ENCODE measurements at places on chromosomes 4 and X.

- no peak for DNase-seq
These were observed 20.9 kb upstream of the IQCM start for GRCh38 chr4:149836546-149836945.

DNA sequence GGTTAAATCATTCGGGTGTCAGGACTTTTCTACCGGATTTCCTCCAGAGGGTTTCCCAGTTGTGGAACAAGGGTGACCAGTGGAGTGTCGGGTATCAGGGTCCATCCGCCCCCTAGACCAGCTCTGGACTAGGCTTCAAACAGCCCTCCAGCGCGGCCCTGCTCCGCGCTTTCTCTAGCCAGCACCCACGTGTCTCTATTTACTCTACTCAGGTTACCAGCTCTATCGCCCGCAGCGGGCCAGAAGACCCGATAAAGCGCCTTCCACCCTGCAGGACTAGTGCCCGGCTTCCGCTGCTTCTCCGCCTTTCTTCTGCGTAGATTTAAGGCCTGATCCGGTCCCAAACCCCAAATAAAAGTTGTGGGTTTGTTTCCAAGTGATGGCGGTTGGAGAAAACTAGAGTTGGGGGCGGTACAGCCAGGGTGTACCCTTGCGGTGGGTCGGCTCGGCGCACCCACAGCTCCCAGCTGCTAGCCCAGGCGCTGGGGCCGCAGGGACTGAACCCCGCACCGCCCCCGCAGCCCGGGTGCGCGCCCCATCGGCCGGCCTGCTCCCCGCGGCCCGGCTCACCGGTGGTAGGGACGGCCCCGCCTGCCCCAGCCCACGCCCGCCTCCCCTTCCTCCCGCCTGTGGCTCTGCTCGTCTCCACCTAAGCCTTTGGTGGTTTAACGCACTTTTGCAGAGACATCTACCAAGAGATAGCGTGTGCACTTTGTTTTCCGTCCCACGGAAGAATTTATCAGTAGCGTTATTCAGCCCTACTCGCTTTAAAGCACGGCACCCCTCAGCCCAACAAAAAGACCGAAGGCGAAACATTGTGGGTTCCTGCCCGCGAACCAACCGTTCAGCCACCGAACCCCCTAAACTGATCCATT, 2.1 kb downstream of the LEF1 start:
- DNase-seq, result peak; percentile 27

GRCh38 chrX:118579417-118579816, 83.8 kb downstream of the DOCK11 start:
- DNase-seq, result no peak

DNA sequence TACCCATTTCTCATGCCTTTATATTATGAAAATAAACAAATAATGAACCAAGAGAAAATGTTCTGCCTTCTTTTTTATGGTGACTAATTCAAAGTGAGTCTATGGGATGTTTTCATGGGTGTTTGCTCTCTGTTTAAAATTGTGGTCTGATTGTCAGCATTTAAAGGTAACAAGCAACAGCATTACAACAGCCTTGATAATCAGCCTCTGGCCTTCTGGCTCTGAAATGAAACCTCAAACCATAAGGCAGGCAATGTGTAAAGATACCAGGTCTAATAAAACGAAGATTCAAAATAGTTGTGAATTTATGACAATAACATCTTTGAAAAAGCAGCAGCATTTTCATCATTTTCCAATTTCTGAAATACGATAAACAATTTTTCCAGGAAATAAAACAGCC, 63.7 kb downstream of the FAM13A start:
- no peak for DNase-seq

DNA sequence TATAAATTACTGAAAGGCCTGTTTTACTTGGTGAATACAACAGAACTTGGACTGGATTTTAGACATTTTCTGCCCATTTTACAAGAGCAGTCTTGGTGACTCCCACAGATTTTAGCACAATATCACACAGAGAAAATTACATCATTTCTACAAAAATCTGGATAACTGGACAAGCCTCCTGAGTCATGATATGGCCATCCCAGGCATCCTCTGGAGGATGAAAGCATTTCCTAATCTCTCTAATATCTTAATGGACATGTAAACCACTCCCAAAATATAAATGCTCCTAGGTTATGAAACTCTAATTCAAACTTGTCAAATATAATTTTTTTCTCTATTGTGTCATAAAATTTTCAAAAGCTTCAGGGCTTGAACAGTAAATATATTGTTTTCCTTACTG, 1170.8 kb upstream of the PCDH7 start:
- DNase-seq, result peak; percentile 6

DNA sequence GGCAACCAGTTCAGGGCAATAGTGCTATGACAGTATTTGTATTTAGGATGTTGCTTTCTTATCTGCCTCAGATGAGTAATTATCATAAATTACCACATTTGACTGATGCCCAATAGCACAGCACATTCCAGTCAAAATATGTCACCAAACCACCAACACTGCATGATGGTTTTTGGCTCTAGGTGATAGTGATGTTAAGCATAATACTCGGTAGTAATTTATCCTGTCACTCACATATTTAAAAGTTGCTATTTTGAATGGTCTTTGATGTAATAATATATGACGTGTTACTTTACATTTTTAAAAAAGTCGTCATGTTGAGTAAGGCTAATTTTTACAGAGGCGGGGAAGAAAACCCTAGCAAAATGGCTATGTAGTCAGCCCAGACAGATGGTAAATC, 42.5 kb downstream of the UNC5C start:
- DNase-seq, result no peak

DNA sequence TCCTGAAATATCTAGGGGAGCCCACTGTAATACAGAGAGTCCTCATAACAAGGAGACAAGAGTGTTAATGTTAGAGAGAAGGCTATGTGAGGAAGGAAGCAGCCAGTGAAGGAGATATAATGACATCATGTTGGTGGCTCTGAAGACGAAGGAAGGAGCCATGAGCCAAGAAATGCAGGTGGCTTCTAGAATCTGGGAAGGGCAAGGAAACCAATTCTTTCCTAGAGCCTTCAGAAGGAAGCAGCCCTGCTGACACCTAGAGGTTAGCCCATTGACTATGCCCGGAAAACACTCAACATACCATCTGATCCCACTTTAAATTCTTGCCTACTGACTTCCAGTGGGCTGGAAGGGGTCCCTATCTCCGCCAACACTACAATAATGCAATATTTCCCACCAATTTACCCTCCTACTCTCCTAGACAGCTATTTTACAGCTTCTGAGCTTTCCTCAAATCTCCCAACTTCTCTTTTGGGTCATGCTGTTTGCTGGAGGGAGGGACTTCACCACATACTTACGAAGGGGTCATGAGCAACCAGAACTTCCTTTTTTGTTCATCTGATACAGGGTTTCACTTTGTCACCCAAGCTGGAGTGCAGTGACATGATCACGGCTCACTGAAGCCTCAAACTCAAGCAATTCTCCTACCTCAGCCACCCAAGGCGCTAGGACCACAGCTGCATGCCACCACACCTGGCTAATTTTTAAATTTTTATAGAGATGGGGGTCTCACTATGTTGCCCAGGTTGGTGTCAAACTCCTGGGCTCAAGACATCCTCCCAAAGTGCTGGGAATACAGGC, 25.2 kb upstream of the G3BP2 start:
- peak; percentile 53 for DNase-seq

DNA sequence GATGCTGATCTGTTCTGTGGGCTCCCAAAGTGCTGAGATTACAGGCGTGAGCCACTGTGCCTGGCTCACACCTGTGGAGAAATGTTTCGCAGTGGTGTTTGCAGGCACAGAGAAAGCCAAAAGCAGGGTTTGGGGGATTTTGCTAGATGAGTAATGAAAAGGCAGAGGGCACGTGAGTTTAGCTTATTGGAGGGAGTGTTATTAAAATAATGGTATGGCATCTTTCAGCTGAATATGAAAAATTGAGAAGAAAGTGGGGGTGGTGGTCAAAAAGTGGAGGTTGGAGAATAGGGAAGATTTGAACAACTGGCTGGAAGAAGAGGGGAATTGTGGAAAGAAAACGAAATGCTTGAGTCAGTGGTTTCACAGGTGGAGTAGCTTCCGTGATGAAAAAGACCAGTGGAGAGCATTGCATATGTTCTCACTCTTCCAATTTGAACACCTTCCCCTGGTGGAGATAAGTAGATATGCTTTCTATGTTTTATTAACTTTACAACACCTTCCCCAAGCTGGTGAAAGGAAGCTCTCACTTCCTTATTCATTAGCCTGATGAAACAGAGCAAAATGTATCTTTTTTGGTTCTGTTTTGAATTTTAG, 1.1 kb upstream of the CHST7 start:
- DNase-seq, result no peak

- no peak for DNase-seq
These were observed 53.5 kb downstream of the FABP2 start for GRCh38 chr4:119268466-119268865.

GRCh38 chr4:141761926-141762325, 125.5 kb downstream of the IL15 start:
- no peak for DNase-seq

DNA sequence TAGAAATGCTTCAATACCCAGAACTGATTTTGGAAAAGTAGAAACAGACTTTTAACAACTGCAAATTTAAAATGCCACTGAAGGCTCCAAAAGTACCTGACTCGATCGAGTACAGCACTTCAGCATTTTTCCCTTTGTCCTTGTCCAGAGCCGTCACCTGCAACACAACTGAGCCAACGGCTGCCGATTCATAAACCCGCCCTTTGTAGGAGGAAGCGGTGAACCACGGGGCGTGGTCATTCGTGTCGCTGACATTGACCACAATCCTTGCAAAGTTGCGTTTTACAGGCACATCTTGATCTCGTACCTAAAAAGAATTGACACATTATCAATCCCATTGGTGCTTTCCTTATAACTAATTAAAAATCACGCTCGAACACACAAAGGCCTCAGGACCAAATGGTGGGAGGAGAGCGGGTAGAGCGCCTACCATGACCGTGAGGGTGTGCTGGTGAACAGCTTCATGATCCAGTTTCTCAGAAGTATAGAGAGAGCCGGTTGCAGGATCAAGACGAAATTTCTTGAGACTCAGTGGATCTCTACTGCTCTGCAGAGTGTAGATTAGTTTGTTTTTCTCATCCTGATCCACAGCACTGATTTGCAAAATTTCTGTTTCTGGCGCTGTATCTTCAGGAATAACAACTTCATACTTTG, 72.8 kb upstream of the MTNR1A start:
- DNase-seq, result no peak

DNA sequence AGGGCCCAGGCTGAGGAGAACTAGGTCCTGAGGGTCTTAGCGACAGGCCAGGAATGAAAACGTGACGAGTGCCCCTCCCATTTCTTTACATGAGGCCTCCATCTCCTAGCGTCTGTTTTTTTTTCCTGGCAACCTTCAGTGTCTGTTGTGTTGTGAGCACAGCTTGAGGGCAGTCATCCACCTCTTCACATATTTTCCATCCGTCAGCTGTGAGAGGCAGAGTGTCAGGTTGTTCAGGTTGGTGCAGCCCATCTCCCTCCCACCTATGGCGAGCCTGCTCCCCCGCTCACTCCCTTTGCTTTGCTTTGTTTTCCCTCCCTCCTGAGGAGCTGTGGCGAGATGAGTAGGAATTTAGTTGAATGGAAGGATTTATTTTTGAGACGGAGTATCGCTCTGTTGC, 51.7 kb upstream of the CHRNA9 start:
- no peak for DNase-seq

DNA sequence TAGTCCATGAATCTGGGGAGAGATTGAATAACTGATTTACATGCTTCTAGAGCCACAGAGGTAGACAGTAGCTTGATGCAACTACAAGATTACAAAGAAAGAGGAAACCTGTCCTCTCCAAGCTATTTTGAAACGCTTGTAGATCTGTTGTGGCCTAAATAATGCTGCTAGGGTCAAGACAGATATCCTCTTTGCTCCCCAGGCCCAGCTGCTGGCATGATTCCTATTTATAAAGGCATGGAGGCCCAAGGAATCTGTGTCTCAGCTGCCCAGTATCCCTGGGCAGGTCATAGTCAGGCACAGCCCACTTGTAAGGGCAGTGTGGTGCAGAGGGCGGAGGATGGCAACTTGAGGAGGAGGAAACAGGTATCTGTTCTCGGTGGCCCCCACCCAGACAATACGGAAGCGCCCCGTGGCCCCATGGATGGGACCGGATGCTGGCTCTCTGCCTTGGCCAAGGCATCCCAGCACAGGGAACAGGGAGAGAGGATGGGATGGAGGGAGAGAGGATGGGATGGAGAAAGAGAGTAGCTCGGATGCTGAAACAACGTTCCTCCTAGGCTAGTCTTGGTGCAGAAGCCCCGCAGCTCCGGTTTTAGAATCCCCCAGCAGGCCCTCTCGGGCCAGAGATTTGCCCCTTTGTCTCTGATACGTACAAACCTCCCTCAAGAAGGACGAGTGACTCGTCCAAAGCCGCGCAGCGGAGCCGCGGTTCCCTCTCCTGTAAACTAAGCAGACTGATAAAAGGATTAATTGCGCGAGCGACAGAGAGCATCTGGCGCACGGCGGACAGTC, 767 bp upstream of the SMIM20 start:
- DNase-seq, result peak; percentile 56

GRCh38 chr4:7908668-7909067, 31.0 kb downstream of the AFAP1 start:
- DNase-seq, result no peak

- no peak for DNase-seq
These were observed 20.9 kb upstream of the SOD3 start for GRCh38 chr4:24774452-24774851.

GRCh38 chr4:15118292-15118691, 116.0 kb downstream of the CPEB2 start:
- no peak for DNase-seq

DNA sequence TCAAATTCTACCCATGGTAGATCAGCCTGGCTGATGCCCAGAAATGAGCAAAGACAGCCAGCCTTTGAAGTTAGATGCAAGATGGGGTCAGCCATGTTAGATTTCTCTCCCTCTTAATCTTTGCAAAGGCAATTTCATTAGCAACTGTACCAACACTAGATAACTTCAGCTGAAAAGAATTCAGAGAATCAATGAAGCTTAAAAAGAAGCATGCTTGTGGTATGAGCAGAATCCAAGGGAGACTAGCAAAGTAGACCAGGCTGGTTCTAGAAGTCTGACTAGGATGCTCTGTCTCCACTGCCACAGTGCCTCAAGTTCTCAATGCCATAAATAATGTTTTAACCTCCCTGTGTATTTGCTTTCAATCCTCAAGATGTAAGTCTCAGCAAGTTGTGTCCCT, 247.3 kb downstream of the SLC7A11 start:
- DNase-seq, result no peak

DNA sequence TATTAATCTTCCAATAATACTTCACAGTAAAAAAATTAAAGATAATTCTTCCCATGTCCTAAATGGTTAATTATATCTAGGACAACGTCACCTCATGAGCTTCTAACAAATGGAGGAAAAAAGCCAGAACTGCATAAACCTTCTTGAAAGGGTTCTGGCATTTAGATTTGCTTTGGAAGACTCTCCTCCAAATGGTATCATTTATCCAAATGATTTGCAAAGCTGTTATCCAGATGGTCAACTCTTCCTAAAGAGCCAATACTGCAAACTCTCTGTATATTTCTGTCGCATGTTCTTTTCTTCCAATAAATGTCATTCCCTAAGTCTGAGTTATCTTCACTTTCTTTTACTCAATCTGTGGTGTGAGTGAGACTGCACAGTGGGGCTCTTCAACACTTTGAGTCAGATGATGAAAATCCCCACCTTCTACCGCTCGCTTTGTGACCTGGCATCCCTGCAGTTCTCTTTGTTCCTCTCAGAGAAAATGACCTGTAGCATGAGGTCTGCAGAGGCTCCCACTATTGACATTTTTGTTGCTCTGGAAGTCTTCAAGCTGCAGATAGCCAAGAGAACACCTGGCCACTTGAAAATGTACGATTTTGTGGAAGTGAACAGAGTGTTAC, 52.9 kb downstream of the TMEM150C start:
- peak; percentile 88 for DNase-seq
